ENCODE measurements at places on chromosomes 11 and 22. TPM values are rescaled to one million over a fixed set of nuclear protein-coding genes. Genes with fewer than 3 reads are reported as not detected.

DNA sequence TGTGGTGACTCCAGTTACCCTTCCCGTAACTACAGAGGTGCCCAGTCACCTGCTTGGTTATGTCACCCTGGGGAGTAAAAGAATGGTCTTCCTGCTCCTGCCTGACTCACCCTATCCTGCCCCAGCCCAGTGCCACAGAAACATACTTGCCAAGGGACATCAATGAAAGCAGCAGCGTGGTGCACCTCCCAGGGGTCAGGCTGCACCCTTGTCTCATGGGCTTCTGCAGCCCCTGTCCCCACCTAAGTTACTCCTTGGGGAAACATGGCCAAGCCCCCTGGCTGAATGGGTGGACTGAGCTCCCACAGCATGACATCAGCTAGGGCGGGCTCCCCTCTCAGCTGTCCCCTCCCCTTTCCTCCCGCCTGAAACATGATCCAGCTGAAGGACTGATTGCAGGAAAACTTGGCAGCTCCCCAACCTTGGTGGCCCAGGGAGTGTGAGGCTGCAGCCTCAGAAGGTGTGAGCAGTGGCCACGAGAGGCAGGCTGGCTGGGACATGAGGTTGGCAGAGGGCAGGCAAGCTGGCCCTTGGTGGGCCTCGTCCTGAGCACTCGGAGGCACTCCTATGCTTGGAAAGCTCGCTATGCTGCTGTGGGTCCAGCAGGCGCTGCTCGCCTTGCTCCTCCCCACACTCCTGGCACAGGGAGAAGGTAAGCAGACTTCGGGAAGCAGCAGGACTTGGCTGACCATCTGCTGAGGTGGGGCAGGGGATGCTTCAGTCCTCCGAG, at the start of gene HTR3A:
TSS of gene HTR3A (plus strand) at position 368 of the 730 bp plus-strand sequence. CDS start at position 586, 218 bp downstream.
- peak; percentile 57 for DNase-seq

DNA sequence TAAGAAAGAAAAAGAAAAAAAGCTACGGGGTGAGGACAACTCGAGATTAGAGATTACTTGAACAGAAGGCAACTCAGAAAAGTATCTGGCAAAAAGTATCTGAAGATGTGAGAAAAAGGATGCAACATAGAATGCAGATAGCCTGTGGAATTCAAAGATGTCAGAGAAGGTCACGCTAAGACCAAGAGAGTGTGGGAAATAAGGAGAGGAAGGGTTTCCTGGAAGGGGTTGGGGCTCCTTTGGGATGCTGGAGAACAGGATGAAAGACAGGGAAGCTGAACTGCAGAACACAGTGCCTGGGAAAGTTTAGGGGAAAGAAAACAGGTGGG, 1.2 kb downstream of the GUCY1A2 start:
- DNase-seq = no peak

DNA sequence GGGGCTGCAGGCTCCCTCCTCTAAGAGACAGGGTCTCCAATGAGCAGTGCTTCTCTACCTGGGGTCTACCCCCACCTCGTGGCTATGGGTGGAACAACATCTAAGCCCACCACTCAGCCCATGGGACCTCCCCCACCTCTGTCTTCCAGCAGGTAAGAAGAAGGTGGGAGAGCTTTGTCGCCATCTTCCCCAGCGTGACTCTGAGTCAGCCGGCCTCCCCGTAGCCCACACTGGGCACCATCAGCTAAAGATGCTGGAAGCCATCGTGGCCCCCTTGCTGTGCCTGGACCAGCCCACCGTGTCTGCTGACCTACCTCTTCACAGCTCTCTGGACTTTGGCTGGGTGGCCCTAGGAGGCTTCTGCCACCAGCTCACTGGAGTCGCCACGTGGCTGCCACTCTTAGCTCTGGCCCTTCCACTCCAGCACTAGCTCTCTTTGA, 944 bp downstream of the C11orf86 start:
- DNase-seq = no peak

DNA sequence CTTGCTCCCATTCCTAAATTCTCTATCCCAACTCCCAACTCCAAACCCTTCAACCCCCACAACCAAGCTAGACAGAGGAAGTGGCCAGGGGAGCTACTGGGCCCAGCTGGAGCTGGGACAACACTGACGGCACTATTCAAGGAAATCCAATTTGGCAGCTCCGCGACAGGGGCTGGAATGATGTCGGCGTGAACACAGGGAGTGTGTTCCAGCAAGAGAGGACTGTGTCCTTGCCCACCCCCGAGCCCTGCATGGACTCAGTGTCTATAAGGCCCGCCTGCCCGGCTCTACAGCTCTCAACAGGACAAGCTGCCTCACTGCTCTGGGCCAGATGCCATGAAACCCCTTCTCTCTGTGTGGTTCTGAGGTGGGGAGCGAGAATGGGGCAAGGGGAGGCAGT, 11.3 kb downstream of the PCSK7 start:
- no peak for DNase-seq

DNA sequence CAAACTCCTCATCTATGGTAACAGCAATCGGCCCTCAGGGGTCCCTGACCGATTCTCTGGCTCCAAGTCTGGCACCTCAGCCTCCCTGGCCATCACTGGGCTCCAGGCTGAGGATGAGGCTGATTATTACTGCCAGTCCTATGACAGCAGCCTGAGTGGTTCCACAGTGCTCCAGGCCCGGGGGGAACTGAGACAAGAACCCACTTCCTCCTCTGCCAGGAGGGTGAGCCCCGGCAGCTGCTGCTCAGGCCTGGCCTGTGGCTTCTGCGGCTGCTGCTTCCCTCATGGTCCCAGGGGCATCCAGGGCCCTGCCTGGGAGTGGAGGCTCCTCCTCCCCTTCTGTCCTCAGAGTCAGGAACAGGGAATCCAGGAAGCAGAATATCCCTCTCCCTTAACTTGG, 98.4 kb downstream of the ZNF280B start:
- DNase-seq = no peak

DNA sequence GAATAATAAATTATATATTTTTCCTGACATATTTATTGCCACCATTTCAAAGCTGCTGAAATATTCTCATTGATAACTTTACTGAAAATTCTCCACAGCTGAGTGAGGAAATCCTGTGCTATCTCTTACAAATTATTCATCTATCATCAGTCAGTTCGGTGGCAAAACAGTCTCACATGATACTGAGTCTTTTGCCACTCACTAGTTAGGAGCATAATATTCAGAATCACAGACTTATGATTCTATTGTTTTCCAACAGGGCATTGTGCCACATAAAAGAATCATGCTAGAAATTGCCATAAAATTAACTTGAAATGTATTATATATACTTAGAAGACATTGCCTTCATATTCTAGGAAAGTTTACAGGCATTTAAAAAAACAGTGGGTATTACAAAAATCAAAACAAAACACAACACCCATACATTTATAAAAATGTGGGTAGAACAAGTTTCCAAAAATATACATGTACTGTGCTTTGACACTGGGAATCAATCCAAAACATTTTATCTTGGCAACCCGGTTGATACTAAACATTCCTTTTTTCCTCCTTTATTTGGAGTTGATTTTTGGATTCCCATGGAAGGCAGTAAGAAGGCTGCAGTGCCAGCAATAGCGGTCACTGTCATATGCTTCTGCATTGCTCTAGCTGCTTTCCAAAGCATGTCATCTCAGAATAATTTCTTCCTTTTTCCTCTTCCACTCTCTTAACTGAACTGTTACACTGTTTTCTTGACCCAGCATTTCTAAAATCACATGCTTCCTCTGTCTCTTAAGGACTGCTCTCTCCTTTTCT, 42.5 kb downstream of the ATG16L2 start:
- DNase-seq = no peak

GRCh38 chr11:77770629-77771028, 49.9 kb downstream of the RSF1 start:
- no peak for DNase-seq

- no peak for DNase-seq
Measured at GRCh38 chr11:100705447-100705846, 18.4 kb downstream of the ARHGAP42 start.

GRCh38 chr11:76397383-76397782, 16.3 kb downstream of the GVQW3 start:
- DNase-seq = no peak

GRCh38 chr11:58573451-58574104, 2.1 kb downstream of the LPXN start:
- no peak for DNase-seq

- no peak for DNase-seq
Measured at GRCh38 chr11:131447277-131447815, 76.9 kb downstream of the NTM start.

GRCh38 chr22:40616578-40616977, 19.9 kb downstream of the MRTFA start:
- DNase-seq = no peak

DNA sequence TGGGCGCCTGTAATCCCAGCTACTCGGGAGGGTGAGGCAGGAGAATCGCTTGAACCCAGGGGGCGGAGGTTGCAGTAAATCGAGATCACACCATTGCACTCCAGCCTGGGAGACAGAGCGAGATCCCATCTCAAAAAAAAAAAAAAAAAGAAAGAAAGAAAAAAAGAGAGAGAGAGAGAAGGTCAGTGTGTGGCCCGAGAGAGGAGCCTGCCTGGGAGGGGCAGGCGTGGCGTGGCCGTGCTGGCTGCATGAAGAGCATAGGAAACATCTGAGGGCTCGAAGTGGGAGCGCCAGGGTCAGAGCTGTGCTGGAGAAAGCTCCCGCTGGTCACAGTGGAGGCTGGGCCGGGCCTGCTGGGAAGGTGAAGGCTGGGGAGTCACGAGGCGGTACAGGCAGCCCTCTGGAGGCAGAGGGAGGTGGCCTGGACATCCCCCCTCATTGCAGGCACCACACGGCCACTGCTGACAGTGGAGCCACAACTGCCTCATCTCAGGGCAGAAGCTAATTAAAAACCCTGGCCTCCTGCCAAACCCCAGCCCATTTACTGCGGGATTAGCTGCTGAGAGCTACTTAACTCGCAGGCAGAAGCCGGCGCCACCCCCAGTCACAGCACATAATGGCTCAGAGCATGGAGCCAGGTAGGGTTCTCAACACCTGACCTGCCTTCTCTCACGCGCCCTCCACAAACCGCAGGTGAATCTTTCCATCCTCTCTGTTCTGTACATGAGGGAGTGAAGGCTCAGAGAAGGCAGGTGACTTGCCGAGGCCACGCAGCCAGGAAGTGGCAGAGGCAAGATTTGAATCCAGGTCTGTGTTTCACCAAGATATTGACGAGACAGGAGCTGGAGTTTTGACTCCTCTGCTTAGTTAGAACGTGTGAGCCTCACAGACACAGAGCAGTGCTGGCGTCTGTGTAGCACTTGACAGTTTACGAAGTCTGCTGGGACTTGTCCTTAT, 32.6 kb downstream of the NFAM1 start:
- peak; percentile 64 for DNase-seq

- no peak for DNase-seq
Measured at GRCh38 chr11:67408437-67409200, 4.7 kb downstream of the TBC1D10C start.

DNA sequence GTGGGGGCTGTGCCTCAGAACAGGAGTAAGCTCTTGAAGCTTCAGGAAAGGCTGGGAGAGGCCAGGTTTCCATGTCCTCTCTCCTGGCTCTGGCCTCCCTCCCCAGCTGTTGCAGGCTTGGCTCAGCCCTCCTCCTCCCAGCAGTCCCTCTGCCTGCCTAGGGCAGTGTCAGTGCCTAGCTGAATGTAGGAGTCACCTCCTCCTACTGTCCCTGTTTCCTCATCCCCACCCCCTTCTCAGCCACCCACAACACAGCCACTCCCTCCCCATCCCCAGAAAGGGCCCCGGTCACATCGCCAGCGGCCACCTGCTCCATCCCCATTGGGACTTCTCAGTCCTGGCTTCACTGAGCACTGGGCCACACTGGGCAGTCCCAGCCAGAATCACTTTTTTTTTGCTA, 2.9 kb upstream of the FBLN1 start:
- no peak for DNase-seq

DNA sequence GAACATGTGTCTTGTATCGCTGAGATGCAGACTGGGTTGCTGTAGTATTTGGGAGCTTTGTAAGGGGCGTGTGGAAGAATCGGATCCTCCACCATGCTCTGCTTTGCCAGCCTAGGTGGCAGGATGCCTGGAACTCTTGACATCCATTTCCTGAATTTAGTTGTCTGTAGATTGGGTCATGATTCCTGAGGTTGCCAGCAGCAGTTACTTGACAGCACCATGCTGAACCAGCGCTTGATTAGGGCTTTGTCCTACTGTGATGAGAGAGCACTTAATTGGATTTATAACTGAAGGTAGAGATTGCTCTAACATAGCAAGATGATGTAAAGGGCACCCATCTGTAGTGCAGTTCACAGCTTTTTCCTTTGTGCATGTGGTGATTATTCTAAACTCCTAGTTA, 75.6 kb upstream of the HORMAD2 start:
- no peak for DNase-seq

GRCh38 chr11:20668844-20669819, at the start of gene NELL1:
TSS of gene NELL1 (plus strand) at chr11:20669586.
- no peak for DNase-seq

GRCh38 chr11:67022961-67023956, at the start of gene SYT12:
TSS of gene SYT12 (plus strand) at chr11:67023134. CDS start at chr11:67030145, 7,011 bp downstream.
- DNase-seq = no peak

GRCh38 chr11:46240861-46241260, 36.6 kb upstream of the CREB3L1 start:
- no peak for DNase-seq

DNA sequence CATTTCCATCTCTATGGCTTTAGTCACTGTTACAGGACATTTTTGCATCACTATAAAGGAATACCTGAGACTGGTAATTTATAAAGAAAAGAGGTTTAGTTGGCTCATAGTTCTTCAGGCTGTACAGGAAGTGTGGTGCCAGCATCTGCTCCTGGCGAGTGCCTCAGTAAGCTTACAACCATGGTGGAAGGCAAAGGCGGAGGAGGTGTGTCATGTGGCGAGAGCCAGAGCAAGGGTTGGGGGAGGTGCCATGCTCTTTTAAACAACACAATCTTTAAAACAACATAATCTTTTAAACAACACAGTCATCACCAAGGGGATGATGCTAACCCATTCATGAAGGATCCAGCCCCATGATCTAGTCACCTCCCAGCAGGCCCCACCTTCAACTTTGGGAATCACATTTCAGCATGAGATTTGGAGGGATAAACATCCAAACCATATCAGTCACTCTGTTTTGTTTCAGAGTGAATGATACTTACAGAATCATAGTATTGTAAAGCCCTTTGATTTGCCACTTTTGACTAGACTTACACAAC, 103.3 kb downstream of the PDE3B start:
- DNase-seq = no peak

- no peak for DNase-seq
Measured at GRCh38 chr11:96257036-96257435, 86.0 kb downstream of the MAML2 start.

GRCh38 chr22:20143883-20144665, 6.8 kb downstream of the CCDC188 start:
- DNase-seq = no peak

UBQLN3 gene
- not detected for polyA plus RNA-seq

KCNJ5 gene
- 3.8 TPM for polyA plus RNA-seq

DDX6 gene
- 144 TPM for polyA plus RNA-seq

FADD gene
- 11.2 TPM for polyA plus RNA-seq

B4GALNT4 gene
- polyA plus RNA-seq = 95.7 TPM

OR51B5 gene
- polyA plus RNA-seq = 0.43 TPM

RTN4R gene
- polyA plus RNA-seq = 8.9 TPM

DEUP1 gene
- 1.6 TPM for polyA plus RNA-seq

ZP1 gene
- polyA plus RNA-seq = not detected

EIF1AD gene
- polyA plus RNA-seq = 18.6 TPM

KRTAP5-9 gene
- 0.95 TPM for polyA plus RNA-seq

SYT12 gene
- 0.18 TPM for polyA plus RNA-seq

TTC36 gene
- polyA plus RNA-seq = 0.36 TPM

C11orf87 gene
- polyA plus RNA-seq = 0.23 TPM

Data from left renal pelvis (tissue), 4 donors.